Thyroid gland (tissue), 4 donors: ENCODE measurements at places on chromosomes 4 and X. TPM values are rescaled to one million over a fixed set of nuclear protein-coding genes. Genes with fewer than 3 reads are reported as not detected.

The CXorf49 gene
- not detected for total RNA-seq

The STBD1 gene
- 1.0 TPM for total RNA-seq

The ENPEP gene
- total RNA-seq, result 2.6 TPM

The CPE gene
- total RNA-seq, result 284 TPM

The HS3ST1 gene
- 2.7 TPM for total RNA-seq

The XIAP gene
- 35.9 TPM for total RNA-seq

The TEX13D gene
- total RNA-seq, result not detected

The MTNR1A gene
- not detected for total RNA-seq

The RHOXF2B gene
- 0.13 TPM for total RNA-seq

The APLN gene
- not detected for total RNA-seq

The CABS1 gene
- total RNA-seq, result not detected

The PAK3 gene
- 50.0 TPM for total RNA-seq

The STARD8 gene
- total RNA-seq, result 21.1 TPM

The ZNF827 gene
- total RNA-seq, result 52.3 TPM

The FREM3 gene
- not detected for total RNA-seq

The F9 gene
- total RNA-seq, result not detected

The PHOX2B gene
- total RNA-seq, result not detected

The CCNA2 gene
- 1.2 TPM for total RNA-seq

The PDZD4 gene
- total RNA-seq, result 7.0 TPM

The OTUD6A gene
- total RNA-seq, result not detected

The NXF2B gene
- total RNA-seq, result not detected

The GNL3L gene
- total RNA-seq, result 51.8 TPM

The TEX11 gene
- total RNA-seq, result not detected

The C4orf36 gene
- 5.3 TPM for total RNA-seq

The PRICKLE3 gene
- 9.4 TPM for total RNA-seq

The TMSB15A gene
- 0.78 TPM for total RNA-seq

The CNGA1 gene
- 0.94 TPM for total RNA-seq

The XK gene
- 3.5 TPM for total RNA-seq

The SRPX2 gene
- 11.9 TPM for total RNA-seq

The GLRB gene
- 0.54 TPM for total RNA-seq

The AASDH gene
- total RNA-seq, result 23.8 TPM

The NUDT10 gene
- 0.79 TPM for total RNA-seq

The SMIM20 gene
- 23.0 TPM for total RNA-seq

The CFAP47 gene
- 2.4 TPM for total RNA-seq

The HSD17B13 gene
- 0.44 TPM for total RNA-seq

The ITIH6 gene
- not detected for total RNA-seq

The GAGE13 gene
- total RNA-seq, result not detected

The CENPVL3 gene
- not detected for total RNA-seq

The AKAP4 gene
- 0.67 TPM for total RNA-seq

The FAM149A gene
- total RNA-seq, result 9.3 TPM

The PRKX gene
- 145 TPM for total RNA-seq

The SMR3B gene
- not detected for total RNA-seq

The MAGEA1 gene
- not detected for total RNA-seq

The POU3F4 gene
- total RNA-seq, result not detected

The TMEM271 gene
- not detected for total RNA-seq

The SMARCA5 gene
- total RNA-seq, result 46.7 TPM

The TMPRSS11F gene
- total RNA-seq, result not detected

The PGM2 gene
- 30.4 TPM for total RNA-seq

The APOO gene
- total RNA-seq, result 34.8 TPM

The CFP gene
- 1.5 TPM for total RNA-seq

The ZNF41 gene
- 11.0 TPM for total RNA-seq

The F8A3 gene
- 33.0 TPM for total RNA-seq

The XG gene
- 0.68 TPM for total RNA-seq

The TMEM35A gene
- 2.1 TPM for total RNA-seq

The WAS gene
- 4.5 TPM for total RNA-seq

The SHISA3 gene
- 3.1 TPM for total RNA-seq
